HCT116 (cell line): ENCODE measurements at places on chromosomes 13 and 19. TPM values are rescaled to one million over a fixed set of nuclear protein-coding genes. Genes with fewer than 3 reads are reported as not detected.

The TUBB4A gene
- total RNA-seq, result 32.5 TPM

The RUVBL2 gene
- total RNA-seq, result 270 TPM

The MBD3L2 gene
- total RNA-seq, result not detected

The PAN3 gene
- total RNA-seq, result 30.1 TPM

GRCh38 chr19:5683177-5683886 lies 2.5 kb downstream of the HSD11B1L start:
- no peak for DNase-seq

DNA sequence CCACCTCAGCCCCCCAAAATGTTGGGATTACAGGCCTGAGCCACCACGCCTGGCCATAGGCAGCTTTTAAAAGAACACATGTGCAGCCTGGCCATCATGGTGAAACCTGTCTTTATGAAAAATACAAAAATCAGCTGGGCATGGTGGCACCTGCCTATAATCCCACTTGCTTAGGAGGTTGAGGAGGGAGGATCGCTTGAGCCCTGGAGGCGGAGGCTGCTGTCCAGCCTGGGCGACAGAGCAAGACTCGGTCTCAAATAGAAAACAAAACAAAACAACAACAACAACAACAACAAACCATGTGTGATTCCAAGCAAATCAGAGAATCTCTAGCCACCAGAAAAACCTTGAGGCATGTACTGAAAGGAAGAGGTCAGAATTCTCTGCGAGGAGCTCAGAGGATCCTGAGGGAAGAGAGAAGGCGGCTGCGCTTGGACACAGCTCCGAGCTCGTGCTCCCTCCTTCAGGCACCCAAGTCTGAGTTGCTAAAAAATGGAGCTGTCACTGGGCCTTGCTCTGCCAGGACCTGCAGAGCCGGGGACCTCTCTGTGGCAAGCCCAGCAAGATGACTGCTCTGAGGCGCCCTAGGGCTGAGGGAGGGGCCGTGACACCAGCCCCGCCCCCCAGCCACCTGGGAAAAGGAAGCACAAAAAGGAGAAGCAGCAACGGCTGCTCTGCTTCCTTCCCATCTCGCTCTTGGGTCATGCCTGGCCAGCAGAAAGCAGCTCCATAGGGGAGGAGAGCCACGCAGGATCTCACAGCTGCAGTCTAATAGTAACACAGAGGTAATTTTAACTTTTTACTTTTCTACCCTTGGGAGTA lies at the start of gene ARL11:
Gene ARL11, plus strand, starts transcription at position 677 of the 822 bp plus-strand sequence. CDS start 1,941 bp downstream, outside the sequence.
- no peak for DNase-seq

- DNase-seq, result no peak
These were observed 732.8 kb upstream of the SLC10A2 start for GRCh38 chr13:103799028-103799427.

GRCh38 chr13:114119196-114119595 lies 13.2 kb downstream of the RASA3 start:
- no peak for DNase-seq

The LRRC25 gene
- 0.12 TPM for total RNA-seq

The ZNF878 gene
- total RNA-seq, result not detected

GRCh38 chr13:113897966-113898365 lies 34.1 kb upstream of the GAS6 start:
- no peak for DNase-seq

DNA sequence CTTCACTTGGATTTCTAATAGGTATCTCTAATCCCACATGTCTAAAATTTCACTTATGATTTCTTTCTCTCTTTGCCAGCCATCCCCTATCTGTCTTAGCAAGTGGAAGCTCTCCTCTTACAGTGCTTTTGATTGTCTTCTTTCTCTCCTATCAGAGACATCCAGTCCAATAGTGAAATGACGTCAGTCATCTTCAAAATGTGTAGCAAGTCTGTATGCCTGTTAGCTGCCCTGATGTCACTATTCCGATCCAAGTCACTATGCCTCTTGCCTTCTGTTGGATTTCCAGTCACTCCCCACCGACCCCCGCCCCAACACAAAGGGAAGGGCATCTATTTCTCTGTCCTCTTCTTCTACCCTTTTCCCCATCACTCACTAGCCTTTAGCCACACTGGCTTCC lies 96.4 kb downstream of the WASF3 start:
- DNase-seq, result no peak

DNA sequence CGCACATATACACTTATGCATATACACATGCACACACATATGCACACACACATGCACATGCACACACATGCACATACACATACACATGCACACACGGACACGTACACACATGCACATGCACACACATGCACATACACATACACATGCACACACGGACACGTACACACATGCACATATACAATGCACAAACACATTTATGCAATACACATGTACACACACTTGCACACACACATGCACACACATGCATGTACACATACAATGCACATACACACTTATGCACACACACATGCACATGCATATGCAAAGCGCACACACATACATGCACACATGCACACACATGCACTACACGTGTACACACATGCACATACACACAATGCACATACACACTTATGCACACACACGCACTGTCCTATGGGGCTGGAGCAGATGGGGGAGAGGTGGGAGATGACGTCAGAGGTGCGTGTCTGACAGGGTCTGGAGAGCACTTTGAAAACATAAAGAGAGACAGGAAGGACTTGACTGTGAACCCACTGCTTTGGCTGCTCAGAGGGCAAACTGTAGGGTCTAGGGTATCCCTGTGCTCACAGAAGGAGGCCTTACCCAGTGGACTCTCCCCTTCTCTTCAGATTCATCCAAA lies 108.2 kb downstream of the UQCRFS1 start:
- no peak for DNase-seq

DNA sequence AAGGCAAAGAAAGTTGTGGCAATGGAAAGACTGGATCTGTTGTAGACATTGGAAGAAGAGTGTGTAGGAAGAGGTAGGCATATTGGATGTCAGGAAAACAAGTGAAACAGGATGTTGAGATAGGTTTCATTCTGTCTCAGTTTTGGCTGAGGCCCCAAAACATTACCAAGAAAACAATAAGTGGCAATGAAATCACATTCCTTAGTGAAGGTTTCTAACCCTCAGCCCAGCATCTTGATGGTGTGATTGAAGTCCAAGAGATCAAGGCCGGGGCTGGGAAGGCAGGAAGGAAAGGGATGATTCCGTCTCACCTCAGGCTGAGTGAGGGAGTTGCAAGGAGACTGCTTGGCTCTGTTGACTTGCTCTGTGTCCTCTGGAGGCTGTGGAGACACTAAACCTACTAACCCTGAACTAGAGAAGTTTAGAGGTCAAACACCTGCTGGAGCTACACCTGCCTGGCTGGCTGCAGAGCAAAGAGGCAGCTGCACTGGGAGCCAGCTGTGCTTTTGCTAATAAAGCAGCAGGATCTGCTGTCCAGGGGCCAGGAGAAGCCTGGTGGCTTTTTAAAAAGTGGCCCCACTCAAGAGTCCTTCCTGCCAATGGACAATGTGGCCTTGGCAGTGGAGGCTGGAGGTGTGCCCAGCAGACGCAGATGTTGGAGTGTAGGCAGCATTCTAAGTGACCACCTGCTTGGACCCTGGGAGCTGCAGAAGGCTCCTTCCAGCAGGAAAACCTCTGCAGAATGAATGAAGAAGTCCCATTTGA lies 53.6 kb downstream of the DGKH start:
- no peak for DNase-seq

- DNase-seq, result no peak
These were observed 171.5 kb upstream of the CSNK1A1L start for GRCh38 chr13:37277007-37277406.

The CNN1 gene
- 0.64 TPM for total RNA-seq

GRCh38 chr13:77417897-77418296 lies 91.0 kb upstream of the MYCBP2 start:
- DNase-seq, result no peak

The ZNF544 gene
- total RNA-seq, result 46.3 TPM

- no peak for DNase-seq
These were observed 881.1 kb downstream of the PCDH9 start for GRCh38 chr13:66348745-66349690.

The LENG9 gene
- total RNA-seq, result 9.0 TPM
